Esophagus squamous epithelium (tissue), 5 donors: ENCODE measurements at places on chromosomes 5 and 9.

DNA sequence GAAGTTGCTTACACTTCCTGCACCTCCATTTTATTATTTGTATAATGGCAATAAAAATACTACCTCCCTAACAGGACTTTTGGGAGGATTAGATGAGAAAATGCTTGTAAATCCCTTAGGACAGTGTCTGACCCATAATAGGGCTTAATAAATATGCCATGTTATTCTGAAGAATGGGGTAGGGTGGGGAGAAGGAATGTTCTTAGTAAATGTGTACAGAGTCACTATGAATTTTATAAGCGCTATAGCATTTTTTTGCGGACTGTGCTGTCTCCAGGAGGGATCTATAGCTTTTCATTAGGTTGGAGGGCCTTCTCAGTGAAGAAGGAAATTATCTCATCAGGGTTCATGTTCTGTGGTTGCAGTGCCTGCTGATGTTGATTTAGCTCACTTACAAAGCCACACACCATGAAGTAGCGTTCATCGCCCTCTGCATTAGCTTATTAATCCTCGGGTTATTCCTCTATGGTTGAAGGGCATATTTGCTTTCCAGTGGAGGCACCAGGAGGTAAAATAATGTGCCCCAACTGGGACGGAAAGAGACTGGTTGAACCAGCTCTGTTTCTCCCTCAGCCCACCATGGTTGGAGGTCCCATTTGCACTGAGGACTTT is 497.1 kb downstream of the ARHGEF28 start:
- DNase-seq: no peak

- no peak for DNase-seq
Observed at GRCh38 chr5:154514331-154514730, 36.3 kb upstream of the HAND1 start.

DNA sequence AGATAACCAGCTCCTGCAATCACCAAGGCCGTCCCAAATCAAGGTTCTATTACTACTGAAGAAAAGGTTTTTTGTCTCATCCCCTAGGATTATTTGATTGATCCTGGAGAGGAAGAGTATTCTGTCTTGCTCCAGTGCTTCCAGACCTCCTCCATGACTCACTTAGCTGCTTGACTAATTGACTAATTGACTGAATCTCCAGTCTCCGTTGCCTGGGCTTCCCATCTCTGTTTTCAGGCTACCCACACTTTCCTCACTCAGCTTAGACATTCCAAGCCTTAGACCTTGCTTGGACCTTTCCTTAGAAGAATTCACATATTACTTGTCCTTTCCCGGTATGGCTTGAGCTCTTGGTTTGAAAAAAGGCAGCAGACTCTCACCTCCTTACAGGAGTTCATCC is 60.6 kb downstream of the FRMD3 start:
- no peak for DNase-seq

DNA sequence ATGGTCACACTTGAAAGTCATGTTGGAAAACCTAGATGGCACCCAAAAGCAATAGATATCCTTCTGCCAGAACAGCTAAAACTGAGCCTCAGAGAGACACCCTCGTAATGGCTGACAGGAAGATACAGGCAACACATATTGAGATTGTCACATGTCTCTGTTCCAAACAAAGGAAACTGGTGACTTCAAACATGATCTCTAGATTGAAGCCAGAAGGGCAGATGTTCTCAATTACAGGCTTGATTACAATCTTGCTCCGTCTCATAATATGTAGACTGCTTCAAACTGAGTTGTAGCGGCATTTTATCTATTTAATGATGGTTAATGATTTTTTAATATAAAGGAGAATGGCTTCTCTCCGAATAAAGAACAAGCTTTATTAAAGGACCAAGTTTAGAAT is 774.3 kb downstream of the KCTD16 start:
- DNase-seq: no peak

- no peak for DNase-seq
Observed at GRCh38 chr9:137113385-137114159, 961 bp downstream of the DPP7 start.

DNA sequence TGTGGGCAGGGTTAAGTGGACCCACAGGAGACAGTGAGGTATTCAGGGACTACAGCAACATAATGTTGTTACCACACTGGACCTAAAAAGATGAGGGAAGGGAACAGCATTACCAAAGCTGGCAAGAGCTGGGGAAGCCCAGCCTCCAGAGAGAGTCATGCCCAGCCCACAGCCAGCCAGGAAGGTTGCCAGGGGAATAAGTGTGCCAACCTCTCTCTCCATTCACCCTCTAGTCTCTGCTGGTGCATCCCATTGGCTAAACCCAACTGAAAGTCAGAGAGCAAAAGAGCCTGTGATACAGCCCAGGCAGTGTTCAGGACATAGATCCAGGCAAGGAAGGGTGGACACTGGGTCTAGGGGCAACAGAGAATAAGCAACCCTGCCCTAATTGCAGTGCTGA is 35.8 kb upstream of the AFAP1L1 start:
- DNase-seq: no peak

DNA sequence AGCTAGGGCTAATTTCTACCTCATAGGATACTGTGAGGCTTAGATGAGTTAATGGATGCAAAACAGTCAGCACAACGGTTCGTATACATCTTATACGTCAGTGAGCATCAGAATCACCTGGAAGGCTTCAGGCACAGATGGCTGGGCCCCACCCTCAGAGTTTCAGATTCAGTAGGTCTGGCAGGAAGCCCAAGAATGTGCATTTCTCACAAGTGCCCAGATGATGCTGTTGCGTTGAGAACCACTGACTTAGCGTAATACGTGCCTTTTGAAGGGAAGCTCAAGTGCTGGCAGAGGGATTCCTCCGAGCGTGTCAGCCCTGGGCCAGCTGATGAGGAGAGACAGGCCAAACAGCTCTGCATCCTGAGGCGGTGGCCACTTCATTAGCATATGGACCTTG is 117.1 kb upstream of the WWC1 start:
- DNase-seq: no peak

DNA sequence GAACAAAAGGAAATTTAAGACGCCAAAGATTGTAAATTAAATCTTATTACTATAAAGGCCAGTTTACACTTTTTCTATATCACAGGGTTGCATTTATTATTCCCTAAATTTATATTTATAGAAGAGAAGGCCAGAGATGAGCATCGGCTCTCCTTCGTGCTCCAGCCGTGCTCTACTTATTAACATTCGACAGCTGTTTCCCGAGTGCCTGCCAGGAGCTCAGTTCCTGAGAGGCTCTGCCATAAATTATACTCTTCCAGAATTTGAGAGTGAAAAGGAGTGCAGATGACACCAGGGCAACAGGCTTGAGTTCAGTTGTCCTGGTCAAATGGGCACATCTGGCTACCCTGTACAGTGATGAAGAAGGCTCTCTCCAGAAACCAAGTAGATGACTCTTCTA is 70.1 kb downstream of the PCSK5 start:
- DNase-seq: no peak

GRCh38 chr9:134485653-134486052 is 155.9 kb upstream of the COL5A1 start:
- no peak for DNase-seq

- no peak for DNase-seq
Observed at GRCh38 chr5:122112733-122113558, 16.4 kb upstream of the ZNF474 start.
